ENCODE measurements at places on chromosomes 5 and 9. TPM values are rescaled to one million over a fixed set of nuclear protein-coding genes. Genes with fewer than 3 reads are reported as not detected.

DNA sequence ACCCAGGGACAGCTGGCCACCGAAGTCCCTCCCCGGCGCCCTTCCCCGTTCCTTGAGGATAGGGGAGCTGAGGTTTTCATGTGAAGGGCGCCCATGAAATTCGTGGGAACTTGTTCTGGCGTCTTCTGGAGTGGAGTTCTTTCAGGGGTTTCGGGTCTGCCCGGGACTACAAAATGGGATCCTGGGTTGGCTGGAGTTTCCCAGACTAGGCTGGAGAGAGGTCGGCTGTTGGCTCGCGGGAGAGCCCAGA is 3.6 kb upstream of the RGMB start:
- H3K4me1 ChIP-seq: peaks cover 16% of the 10 kb centered on the region
- DNase-seq: no peak
- no peaks in the 10 kb centered on the region for H3K27me3 ChIP-seq
- H3K4me3 ChIP-seq: peak overlapping the region; percentile 64

GRCh38 chr5:74279244-74279643 is 361.3 kb downstream of the ENC1 start:
- no peaks in the 10 kb centered on the region for H3K36me3 ChIP-seq
- no peaks in the 10 kb centered on the region for H3K27me3 ChIP-seq
- H3K4me3 ChIP-seq: no peak overlapping the region
- no peak for DNase-seq
- H3K27ac ChIP-seq: no peak overlapping the region

GRCh38 chr9:116000748-116001329 is 152.8 kb upstream of the PAPPA start:
- peaks cover 20% of the 10 kb centered on the region for H3K4me1 ChIP-seq
- no peak overlapping the region for H3K4me3 ChIP-seq
- H3K36me3 ChIP-seq: no peaks in the 10 kb centered on the region
- no peaks in the 10 kb centered on the region for H3K27me3 ChIP-seq

DNA sequence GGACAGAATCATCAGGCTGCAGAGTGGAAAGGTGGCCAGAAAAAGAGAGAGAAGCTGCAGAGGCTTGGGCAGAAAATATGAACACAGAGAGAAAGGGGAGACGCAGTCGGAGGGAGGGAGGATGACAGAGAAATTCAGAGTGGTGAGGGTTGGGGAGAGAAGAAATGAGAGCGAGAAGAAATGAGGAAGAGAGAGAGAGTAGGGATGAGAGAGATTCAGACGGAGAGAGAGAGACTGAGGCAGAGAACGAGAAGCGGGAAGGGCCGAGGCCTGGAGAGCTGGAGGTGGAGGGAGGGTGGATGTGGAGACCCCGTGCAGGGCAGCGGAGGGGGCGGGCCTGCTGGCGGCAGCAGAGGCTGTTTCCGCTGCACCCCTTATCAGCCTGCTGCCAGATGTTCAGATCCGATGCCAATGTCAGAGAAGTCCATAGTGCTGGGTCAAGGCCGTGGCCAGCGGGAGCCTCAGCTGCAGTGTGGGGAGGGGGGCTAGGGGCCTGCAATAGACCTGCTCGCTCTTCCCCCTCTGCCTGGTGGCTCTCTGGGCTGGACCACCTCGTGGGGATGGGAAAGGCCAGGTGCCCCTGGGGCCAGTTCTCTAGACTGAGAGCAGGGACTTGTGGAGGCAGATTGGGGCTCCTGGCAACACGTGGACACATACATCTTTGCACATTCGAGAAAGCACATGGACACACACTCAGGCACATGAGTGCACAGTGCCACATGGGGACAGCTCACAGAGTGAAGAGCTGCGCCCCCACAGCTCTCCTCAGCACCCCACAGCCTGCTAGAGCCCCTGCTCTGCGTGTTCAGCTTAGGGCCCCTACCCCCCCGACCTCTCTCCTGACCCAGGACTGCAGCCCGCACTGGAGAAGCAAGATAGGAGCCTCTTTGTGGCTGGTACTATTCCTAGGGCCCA is 4.9 kb upstream of the NR5A1 start:
- H3K4me1 ChIP-seq: no peaks in the 10 kb centered on the region
- no peaks in the 10 kb centered on the region for H3K36me3 ChIP-seq
- H3K27me3 ChIP-seq: no peaks in the 10 kb centered on the region
- H3K4me3 ChIP-seq: no peak overlapping the region

- no peaks in the 10 kb centered on the region for H3K36me3 ChIP-seq
- H3K4me1 ChIP-seq: peaks cover 61% of the 10 kb centered on the region
- no peaks in the 10 kb centered on the region for H3K27me3 ChIP-seq
- H3K4me3 ChIP-seq: no peak overlapping the region
- H3K27ac ChIP-seq: no peak overlapping the region
- DNase-seq: no peak
These were observed 29.6 kb downstream of the IRF1 start for GRCh38 chr5:132460846-132461568.

- H3K27me3 ChIP-seq: no peaks in the 10 kb centered on the region
- H3K27ac ChIP-seq: no peak overlapping the region
- H3K4me1 ChIP-seq: peaks cover 5% of the 10 kb centered on the region
- H3K4me3 ChIP-seq: no peak overlapping the region
- DNase-seq: no peak
These were observed 303.6 kb downstream of the ARHGAP26 start for GRCh38 chr5:143073766-143074165.

Gene SYNPO
- polyA plus RNA-seq: 10.7 TPM

DNA sequence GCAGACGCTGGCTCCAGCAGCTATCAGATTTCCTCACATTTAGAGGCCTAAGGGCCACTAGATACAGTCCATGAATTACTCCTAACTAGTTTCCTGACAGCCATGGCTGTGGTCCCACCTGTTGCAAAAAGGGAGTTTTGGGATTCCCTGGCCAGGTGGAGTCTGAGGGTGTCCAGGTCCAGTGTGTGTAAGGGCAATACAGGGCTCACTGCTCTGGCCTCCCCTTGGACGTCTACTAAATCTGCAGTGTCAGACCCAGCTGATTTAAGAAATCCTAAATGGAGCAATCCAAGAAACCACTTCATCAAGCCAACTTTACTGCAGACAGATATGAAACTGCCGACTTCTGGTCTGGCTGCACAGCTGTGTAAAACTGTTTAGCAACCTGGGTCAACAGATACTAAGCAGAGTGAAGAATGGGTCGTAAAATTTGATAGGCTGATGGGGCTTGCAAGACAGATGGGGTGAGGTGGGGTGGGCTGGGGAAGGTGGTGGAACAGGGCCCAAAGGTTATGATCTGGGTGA is 116.4 kb downstream of the GADD45G start:
- H3K4me3 ChIP-seq: no peak overlapping the region
- H3K4me1 ChIP-seq: no peaks in the 10 kb centered on the region
- no peak overlapping the region for H3K27ac ChIP-seq
- no peaks in the 10 kb centered on the region for H3K36me3 ChIP-seq
- H3K27me3 ChIP-seq: no peaks in the 10 kb centered on the region
- DNase-seq: no peak

Data from keratinocyte (primary cell).